GM03348 (cell line): ENCODE measurements at places on chromosomes 3 and 15.
A peak's percentile ranks its signal among the peaks of the same experiment; 100 is the strongest.

DNA sequence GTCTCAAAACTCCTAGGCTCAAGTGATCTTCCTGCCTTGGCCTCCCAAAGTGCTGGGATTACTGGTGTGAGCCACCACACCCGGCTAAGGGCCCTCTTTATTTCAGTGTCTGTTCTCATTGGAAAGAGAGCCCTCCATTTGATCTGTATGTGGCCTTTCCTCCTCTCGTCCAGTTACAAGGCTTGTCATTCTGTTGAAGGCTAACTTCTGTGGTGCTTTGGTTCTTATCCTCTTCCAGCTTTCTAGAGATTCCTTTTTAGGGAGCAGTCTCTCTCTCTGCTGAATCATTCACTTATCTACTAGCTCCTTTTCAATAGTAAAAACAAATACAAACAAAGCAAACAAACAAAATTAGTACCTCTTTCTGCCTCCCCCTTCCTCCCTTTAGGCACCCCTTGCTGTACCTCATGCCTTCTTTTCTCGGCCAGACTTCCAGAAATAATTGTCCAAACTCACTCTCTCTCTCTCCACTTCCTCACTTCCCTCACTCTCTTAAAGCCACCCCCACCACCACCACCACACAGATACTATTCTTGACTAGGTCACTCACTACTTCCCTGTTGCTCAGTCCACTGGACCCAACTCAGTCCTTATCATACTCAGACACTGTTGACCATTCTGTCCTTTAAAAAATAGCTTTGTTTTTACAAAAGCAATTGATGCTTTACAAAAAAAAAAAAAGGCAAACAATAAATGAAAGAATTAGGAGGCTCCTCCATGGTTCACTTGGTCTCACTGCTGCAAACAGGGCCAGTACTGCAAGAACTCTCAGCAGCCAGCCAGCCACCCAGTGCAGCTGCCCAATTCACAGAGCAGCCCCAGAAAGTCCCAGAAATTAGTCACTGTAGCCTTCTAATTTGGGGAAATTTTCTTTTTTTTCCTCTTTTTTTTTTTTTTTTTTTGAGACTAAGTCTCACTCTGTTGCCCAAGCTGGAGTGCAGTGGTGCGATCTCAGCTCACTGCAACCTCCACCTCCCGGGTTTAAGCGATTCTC lies 31.7 kb upstream of the RAB11A start:
- DNase-seq = no peak

DNA sequence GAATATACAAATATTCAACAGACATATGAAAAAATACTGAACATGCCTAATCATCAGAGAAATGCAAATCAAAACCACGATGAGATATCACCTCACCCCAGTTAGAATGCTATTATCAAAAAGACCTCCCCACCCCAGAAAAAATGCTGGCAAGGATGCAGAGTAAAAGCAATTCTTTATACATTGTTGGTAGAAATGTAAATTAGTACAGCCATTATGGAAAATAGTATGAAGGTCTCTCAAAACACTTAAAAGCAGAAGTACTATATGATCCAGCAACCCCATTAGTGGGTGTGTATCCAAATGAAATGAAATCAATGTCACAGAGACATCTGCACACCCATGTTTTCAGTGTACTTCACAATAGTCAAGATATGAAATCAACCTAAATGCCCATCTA lies 308.7 kb downstream of the CHST2 start:
- DNase-seq = no peak

DNA sequence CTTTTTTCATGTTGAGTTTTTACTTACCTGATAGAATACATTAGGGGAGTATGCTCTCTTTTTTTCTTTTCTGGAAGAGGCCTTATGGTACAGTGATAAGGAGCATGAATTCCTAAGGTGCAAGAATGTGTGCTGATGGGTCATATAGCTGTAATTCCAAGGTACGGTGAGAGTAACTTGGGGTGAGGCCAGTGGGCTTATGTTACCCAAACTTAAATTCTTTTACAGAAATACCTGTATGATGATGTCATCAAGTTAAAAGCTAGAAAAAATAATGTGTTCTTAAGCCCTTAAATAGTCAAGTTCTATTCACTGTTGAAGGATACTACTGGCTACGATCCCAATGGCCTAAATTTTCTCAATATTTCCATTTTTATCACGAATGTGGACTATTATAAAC lies 111.2 kb downstream of the GMPS start:
- no peak for DNase-seq

GRCh38 chr3:123261666-123262065 lies 59.9 kb downstream of the SEC22A start:
- no peak for DNase-seq

DNA sequence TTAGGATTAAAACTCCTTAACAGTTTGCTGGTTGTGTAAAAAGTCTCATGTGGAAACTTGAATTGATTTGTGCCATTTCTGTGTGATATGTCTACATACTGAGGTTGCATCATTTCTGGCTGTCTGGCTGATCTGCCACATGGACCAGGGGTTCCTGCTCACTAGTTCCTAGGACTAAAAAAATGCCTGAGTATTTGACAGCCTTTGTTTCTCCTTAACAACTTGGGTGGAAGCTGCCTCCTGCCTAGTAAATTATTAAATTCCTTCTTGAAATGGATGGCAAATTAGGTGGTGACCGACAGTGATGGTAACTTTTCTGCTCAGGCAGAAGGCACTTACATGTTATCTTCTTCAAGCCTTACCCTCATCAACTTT lies 226.9 kb upstream of the MRPL3 start:
- peak; percentile 41 for DNase-seq

- no peak for DNase-seq
These were observed 310.7 kb upstream of the DPPA4 start for GRCh38 chr3:109648027-109648426.

DNA sequence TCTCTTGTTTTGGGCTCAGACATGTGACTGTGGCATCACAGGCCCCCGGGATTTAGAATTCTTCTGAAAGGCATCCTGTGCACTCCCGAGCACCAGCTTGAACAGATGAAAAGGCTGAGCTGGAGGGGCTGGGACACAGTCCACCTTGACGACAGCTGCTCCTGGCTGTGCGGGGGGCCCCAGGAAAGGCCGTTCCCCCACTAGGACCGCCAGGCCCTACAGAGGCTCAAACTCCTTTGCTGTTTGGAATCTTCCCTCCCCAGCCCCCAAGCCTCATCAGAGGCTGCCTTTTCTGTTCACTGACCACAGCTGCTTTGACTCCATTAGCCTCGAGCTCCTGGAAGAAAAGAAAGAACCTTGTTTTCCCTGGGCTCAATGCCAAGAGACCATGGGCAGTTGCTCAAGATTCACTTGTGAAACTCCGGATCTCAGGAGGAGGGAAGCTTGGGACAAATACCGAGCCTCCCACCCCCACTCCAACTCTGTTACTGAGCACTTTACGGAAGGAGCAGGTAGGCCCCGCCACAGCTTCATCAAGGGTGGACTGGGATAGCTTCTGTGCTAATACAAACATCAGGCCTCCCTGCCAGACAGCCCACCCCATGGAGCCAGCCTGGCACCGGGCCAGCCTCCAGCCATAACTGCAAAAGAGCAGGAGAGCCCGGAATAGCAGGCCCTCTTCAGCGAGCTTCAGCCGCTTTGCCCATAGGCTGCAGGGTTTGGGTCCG lies 15.7 kb downstream of the CIDEC start:
- DNase-seq = peak; percentile 25

DNA sequence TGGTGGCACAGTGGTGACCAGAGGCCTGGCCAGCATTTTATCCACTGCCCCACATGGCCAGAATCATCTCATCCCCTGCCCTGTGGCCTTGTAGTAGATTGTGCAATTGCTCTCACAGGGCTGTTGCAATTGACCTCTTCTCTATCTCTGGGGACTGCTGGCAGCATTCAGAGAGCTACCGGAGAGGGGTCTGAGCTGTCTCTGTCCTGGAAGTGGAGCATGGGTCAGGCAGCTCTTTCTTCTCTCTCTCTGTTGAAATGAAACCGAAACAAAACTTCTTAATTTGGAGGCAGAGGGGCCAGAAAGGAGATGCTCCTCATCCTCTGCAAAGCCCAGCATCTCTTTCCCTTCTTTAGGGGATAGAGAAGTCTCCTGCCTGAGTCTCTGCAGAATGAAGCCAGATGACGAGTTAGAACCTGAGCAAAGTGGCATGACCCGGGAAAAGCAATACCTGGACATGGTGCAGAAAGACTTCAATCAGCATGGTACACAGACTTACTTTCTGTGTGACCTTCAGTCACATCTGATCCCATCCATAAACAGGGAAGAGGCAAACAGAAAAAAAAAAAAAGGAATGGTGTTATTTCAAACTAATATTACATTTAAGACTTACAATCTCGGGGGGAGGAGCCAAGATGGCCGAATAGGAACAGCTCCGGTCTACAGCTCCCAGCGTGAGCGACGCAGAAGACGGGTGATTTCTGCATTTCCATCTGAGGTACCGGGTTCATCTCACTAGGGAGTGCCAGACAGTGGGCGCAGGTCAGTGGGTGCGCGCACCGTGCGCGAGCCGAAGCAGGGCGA lies 144.5 kb upstream of the BCL6 start:
- peak; percentile 22 for DNase-seq

DNA sequence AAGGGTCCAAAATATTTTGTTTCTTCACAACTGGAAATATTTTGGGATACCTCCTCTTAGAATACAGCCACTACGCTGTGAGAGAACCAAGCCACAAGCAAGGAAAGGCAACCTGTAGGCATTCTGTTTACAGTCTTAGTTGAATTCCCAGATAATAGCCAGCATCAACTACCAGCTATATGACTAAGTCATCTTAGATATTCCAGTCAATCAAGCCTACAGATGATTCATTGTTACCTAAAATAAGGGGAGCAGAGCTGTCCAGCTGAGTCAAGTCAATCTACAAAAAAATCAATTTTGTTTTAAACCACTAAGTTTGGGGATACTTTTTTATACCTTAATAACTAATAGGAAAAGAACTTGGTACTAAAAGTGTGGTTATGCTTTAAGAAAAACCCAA lies 526.4 kb upstream of the DPPA4 start:
- no peak for DNase-seq
